ENCODE measurements at places on chromosomes 3 and 15.

GRCh38 chr3:152817400-152817799 is 17.5 kb upstream of the P2RY1 start:
- DNase-seq: no peak

GRCh38 chr3:148828136-148828690 is 602 bp downstream of the CPB1 start:
- DNase-seq: no peak

DNA sequence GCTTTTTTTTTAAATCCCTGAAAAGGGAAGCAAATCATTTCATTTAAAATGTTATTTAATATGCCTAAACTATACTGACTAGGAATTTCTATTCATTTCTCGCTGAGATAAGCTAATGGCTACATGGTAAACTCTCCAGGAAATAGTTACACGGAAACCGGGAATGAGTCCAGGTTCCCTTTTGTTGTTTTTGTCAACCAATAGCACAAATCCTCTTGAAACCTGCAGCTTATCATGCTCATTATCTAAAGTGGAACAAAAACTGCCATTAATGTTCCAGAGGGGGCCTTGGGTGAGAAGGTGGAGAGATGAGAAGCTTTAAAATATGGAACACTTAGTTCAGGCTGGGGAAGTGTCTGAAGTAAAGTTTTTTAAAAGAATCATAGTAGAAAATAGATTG is 113.5 kb upstream of the ALCAM start:
- DNase-seq: no peak

GRCh38 chr15:65056868-65057548 is 10.8 kb downstream of the RASL12 start:
- DNase-seq: no peak

DNA sequence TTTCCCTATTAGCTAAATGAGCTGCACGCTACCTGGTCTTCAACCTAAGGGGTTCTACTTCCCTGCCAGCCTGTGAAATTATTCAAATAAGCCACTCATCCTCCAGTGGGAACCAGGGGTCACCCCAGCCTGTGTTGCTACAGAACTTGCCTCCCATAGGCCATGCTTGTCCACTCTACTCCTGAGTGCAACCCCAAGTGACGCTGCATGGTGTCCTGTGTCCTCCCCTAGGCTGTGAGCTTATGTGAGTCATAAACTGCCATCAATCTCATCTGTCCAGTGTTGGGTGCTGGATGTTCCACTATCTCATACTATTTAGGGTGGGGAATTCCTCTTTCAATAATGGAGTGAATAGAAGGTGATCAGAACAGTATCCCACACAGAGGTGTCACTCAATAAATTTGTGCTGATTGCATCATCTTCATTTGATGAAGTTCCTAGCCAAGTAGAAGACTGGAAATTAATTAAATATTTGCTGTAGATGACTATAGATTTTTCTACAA is 49.8 kb upstream of the SSR3 start:
- DNase-seq: no peak

- DNase-seq: no peak
Observed at GRCh38 chr3:35641920-35642527, 2.7 kb downstream of the ARPP21 start.

DNA sequence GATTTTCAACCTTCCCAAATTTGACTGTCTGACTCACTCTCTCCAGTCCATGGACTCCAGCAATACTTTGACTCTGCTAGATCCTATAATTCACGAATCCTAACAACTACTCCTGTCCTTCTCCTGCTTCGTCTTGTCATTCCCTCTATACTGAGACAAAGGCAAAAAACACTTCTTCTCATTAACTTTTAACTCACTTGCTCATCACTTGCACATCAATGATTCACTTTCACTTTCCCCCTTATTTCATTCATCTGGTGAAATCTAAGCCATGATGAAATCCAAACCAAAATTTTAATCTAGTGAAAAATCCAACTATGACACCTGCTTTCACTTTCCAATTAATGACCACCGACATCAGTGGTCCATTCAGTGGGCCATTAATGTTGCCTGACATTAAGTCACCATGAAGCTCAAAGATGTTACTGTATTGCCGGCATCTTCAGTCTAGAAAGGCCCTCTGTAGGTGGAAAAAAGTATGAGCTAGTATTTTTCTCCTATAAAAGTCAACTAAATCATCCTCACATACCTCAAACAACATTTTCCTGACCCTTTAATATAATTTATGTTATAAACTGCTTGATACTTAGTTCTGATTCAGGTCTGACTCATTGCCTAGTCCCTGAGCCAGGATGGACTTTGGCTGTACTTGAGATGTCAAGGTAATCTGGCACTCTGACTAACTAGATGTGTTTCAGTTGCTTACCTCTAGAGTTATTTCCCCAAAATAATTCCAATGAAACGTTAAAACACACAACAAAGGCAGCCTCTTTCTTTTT is 158.6 kb downstream of the CNTN6 start:
- no peak for DNase-seq

- DNase-seq: no peak
Observed at GRCh38 chr3:45666757-45667431, 22.3 kb upstream of the SACM1L start.

- no peak for DNase-seq
Observed at GRCh38 chr3:131279577-131279976, 102.0 kb upstream of the NUDT16 start.

- no peak for DNase-seq
Observed at GRCh38 chr3:42758126-42758525, 14.9 kb downstream of the CCDC13 start.

- DNase-seq: no peak
Observed at GRCh38 chr3:45664578-45664977, 24.6 kb upstream of the SACM1L start.

- no peak for DNase-seq
Observed at GRCh38 chr15:65084500-65085206, 8.1 kb downstream of the KBTBD13 start.

DNA sequence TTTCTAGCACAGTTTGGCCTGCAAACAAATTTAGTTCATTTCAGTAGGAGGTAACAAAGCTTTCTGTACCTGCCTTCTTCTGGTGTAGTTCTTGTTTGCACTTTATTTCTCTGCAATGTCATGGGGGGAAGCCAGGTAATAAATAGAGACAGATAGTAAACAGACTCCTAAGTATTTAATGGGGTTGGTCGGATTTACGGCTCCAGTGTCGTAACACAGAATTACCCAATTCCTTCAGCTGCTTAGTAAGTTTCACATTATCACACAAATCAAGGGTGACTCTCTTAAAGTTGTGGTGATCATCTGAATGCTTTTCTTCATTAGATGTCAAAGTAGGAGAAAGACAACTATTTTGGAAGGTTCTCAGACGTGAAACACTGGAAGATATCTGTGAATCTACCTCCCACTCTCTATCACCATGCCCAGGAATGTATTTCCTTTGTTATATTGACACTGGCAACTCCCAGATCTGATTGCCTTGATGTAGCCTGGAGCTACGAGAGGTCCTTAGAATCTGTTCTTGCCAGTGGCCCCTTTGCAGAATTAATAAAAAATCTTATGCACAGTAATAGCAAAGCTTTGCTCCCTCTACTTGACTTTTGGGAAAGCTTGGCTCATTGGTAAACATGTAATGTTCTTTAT is 25.0 kb upstream of the TMC3 start:
- peak; percentile 50 for DNase-seq

DNA sequence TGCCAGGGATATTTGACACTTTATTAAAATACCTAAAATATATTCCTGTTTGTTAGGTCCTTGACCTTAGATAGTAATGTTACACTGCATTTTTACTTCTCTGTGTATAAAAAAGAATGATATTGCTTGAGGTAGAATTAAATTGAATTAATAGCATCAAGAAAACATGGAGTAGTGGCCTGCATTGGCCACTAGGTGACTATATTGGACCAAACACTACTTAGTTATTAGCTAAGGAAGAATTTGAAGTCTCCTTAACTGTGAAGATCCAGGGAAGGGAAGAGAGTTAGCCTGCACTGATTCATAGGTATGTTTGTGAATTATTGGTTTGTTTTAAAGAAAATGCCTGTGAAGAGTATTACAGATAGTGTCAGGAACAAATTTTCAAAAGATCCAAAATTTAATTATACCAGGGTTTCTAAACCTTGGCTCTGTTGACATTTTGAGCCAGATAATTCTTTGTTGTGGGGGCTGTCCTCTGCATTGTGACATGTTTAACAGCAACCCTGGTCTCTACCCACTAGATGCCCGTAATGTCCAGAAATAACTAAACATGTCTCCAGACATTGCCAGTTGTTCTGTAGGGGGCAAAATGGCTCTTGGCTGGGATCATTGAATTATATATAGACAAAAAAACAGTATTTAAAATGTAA is 103.6 kb upstream of the THSD4 start:
- DNase-seq: peak; percentile 54

DNA sequence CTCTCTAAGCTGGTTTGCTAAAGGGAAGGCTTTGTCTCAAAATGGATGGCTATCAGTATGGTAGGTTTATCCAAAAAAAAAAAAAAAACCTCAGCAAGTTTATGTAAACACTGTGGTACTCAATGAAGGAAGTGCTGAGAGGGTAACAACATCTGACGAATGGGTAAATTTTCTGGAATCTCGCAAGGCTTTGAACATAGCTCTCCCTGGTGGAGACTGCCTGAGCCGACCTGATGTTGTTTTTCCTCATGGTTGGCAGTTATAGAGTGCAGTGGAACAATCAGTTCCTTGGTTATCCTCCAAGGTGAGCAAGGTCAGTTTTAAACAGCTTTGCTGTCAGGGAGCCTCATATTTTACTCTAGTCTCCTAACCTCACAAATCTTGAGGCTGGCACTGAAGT is 94.6 kb downstream of the ZPLD1 start:
- DNase-seq: no peak

DNA sequence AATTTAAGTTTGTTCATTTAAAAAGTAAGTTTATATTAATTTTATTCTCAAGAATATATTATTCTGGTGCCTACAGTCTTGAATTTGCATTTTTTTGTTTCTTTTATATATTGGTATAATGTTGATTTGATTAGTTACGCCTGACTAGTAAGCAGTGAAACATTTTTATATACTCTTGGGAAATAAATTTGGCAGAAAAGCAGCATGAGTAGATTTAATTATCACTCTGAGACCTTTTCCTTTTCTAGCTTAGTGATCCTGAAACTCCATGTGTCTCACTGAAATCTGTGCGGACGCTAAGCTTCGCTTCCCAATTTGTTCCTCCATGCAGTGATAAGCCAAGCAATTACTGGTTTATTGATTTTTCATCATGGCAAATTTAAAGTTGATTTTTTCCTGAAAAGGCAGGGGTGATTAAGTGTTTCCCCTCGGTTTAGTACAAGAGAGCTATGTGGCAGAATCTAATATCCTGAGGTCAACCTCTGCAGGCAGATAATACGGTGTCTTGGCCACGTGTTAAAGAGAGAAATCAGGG is 87.2 kb upstream of the MLF1 start:
- DNase-seq: no peak

- no peak for DNase-seq
Observed at GRCh38 chr3:178405531-178405930, 130.7 kb upstream of the KCNMB2 start.

DNA sequence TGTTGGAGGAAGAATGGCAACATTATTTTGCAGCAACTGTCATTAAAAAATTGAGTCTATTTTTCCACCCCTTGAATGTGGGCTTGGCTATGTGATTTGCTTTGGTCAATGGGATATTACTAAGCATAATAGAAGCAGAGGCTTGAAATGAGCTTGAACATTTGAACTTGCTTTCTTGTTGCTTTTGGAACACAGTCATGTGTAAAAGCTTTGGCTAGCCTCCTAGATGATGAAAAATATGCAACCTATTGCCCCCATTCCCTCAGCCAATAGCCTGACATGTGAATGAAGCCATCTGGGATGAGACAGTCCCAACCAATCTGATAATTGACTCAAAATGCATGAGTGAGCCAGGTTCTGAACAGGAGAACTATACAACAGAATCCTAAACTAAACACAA is 78.4 kb downstream of the PLSCR2 start:
- DNase-seq: peak; percentile 40

DNA sequence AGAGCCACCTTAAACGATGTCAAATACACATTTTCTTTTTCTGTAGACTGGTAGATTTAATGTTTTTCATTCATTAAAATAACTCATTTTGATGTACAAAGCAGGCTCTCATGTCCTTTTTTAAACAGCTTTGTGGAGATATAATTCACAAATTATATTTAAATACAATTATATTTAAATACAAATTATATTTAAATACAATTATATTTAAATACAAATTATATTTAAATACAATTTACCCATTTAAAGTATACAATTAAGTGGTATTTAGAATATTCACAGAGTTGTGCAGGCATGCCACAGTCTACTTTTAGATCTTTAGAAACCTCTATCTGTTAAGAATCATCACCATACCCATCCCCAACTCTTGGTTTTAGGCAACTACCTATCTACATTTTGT is 36.4 kb upstream of the GASK1A start:
- no peak for DNase-seq

- no peak for DNase-seq
Observed at GRCh38 chr15:101087172-101087769, 164.6 kb downstream of the CHSY1 start.

DNA sequence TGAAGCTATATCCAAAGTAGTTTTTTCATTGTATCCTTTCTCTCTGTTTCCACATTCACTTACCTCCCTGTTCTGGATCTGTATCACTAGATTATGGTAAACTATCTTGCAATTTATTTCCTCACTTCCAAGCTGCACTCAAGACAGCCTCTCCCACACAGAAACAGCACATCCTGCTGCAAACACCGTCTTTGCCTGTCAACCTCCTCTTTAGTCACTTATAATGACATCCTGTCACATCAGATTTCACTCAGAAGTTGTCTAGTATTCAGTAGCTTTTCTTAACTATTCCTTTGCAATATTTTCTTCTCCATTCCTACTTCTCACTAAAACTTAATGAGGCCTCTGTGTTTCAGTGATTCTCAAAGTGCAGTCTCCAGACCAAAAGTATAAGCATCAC is 490.8 kb downstream of the IGSF11 start:
- DNase-seq: no peak

GRCh38 chr15:55789066-55789660 is 46.2 kb upstream of the PRTG start:
- no peak for DNase-seq

- DNase-seq: no peak
Observed at GRCh38 chr3:123706871-123707270, 122.0 kb upstream of the HACD2 start.

DNA sequence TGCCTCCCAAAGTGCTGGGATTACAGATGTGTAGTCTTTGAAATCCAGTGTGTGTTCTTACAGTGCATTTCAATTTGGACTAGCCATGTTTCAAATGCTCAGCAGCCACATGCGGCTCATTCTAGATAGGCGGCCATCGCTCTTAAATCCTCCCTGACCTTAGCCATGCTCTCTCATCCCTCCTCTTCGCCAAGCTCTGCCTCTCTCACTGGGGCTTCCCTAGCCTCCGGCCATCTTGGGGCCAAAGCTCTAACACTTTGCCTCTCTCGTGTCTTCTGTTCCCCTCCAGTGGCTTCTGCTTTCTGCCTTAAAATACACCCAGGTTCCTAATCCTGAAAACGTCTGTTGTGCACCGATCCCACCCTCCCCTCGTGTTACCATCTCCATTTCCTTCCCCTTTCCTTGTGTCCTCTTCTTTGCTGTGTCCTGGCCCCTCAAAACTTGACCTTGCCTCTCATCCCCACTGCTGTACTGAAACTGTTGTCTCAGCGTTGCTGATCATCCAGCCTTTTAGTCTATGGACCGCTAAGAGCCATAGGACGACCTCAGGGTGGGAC is 1.4 kb upstream of the GHRL start:
- DNase-seq: no peak

GRCh38 chr15:75361989-75362641 is 6.3 kb downstream of the MAN2C1 start:
- no peak for DNase-seq

GRCh38 chr3:1087066-1087560 is 5.7 kb upstream of the CNTN6 start:
- peak; percentile 53 for DNase-seq

GRCh38 chr15:33064878-33065277 is 129.6 kb downstream of the FMN1 start:
- DNase-seq: peak; percentile 60

Data from AG20443 (cell line).